ENCODE measurements at places on chromosomes 12 and 14. TPM values are rescaled to one million over a fixed set of nuclear protein-coding genes. Genes with fewer than 3 reads are reported as not detected.

Gene MYF6
- not detected for total RNA-seq

DNA sequence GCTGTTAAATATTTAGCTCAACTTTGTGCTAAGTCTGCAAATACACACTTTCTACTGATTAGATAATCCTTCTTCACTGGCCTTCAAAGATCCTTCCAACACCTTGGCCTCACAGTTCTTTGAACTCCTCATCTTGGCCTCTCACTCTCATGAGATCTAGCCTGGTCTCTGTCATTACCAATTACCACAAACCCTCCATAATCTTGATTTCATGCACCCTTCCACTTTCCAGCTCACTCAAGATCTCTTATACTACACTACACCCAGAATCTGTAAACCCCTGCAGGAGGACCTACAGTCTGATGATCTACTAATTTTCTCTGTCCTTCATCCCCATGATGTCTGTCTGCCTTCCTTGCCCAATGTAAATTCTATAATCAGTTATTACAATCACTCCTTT, 71.1 kb downstream of the DUSP16 start:
- no peak for DNase-seq

- no peak for DNase-seq
Measured at GRCh38 chr14:54424479-54424901, 16.7 kb downstream of the CNIH1 start.

GRCh38 chr14:64960762-64961276, 11.3 kb downstream of the RAB15 start:
- no peak for DNase-seq

- DNase-seq = no peak
Measured at GRCh38 chr12:50186681-50187080, 19.5 kb upstream of the CERS5 start.

Gene P2RX2
- total RNA-seq = not detected

Gene CCDC197
- not detected for total RNA-seq

- DNase-seq = no peak
Measured at GRCh38 chr14:29039171-29039570, 272.6 kb downstream of the FOXG1 start.

- no peak for DNase-seq
Measured at GRCh38 chr14:102711207-102711606, 66.0 kb upstream of the TRAF3 start.

DNA sequence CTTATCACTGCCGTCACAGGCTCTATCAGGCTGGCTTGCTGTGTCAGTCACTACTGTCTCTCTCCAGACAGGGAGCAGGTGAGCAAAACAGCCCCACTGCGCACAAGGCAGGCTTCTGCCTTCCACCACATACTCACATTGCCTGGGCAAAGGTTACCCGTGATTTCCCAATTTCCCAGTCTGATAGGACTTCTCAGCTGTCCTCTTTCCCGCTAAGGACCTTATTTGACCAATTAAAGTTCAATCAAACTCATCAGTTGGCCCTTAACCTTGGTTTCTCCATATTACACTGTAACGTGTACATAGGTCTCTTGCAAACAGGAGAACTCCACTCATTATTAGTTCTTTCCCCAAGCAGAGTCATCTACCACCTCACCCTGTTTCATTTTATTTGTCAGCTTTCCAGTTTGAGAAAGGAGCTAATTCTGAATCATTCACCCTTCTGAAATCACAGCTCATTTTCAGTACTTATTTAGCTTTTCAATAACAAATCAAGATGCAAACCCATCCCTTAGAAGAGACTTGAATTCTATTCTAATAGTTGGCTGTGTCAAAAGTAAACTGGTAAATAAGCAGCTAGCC, 170.8 kb downstream of the ESR2 start:
- DNase-seq = no peak

Gene LRRC23
- total RNA-seq = 6.6 TPM

DNA sequence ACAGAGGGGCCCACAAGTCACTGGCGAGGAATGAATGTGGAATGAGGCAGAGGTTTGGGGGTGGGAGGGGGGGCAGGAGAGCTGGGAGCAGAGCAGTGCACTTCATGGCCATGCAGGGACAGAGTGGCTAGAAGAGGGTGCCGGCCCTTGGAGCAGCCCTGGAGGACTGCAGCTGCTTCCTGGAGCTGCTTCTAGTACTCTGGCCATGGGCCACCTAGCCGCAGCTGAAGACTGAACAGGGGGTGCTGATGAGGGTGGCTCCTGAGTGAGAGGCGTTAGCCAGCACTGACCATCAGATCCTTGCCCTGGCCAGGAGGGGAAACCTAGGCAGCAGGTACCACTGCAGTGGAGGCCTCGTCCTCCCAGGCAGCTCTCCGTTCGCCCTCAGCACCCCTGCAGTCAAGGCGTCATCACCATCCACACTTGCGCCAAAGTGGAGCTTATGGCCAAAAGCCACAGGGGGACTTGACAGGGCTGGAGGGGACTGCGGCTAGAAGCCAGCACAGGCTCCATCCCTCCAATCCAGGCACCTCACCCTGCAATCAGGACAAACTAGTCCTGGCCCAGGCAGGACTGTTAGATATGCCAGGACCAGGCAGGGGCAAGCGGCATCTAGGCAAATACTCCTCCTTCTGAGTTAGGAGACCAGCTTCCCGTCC, 16.4 kb downstream of the OTUB2 start:
- no peak for DNase-seq

DNA sequence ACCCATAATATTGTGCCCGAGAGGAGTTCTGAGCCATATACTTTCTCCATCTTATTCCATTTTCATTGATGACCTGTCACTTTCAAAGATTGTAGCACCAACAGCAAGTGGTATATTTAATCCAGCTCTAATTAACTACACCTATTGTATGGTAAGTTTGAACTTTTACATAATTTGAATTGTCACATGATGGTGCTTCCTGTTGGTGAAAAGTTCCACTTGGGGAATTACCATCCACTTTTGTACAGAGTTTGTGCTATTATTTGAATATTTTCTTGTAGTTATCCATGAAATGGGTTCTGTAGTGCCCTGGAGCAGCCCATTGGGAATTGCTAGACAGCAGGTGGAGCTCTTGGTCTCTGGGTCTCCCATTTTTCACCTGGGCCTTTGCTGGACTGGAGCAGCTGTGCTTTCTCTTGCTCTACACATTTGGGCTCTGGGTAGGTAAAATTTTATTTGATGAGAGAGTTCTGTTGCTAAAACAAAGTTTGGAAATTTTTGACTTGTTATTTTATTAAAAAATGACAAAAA, 3.0 kb downstream of the SMCO3 start:
- no peak for DNase-seq

GRCh38 chr14:31205681-31206535, 1.7 kb downstream of the HECTD1 start:
- no peak for DNase-seq

Gene CHGA
- total RNA-seq = 0.32 TPM

DNA sequence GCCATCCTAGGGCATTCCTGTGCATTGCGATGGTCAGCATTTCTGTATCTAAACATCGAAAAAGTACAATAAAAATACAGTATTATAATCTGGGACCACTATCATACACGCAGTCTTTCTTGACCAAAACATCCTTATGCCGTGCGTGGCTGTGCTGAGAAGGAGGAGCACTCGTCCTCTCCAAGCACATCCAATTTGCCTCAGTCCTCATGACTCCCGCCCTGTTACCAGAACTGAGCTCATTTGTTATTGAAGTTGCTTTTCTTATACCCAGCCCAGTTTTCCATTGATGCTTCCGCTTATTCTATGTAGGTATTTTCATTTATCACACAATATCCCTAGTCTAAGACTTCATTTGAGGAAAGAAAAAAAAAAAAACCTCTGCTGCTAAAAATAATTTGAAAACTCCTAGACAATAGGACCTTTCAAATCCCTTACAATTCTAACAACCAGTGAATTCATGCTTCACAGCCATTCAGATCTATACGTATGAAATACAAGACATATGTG, 236.9 kb upstream of the PLEKHG7 start:
- no peak for DNase-seq

GRCh38 chr14:54396183-54396492, 669 bp upstream of the CDKN3 start:
- no peak for DNase-seq

- DNase-seq = peak; percentile 85
Measured at GRCh38 chr12:108734200-108734906, 3.0 kb upstream of the CORO1C start.

Gene GPRC5A
- total RNA-seq = 23.8 TPM

All from ascending aorta (tissue), 2 donors.